GOT3 (cell line): ENCODE measurements at places on chromosomes 1 and 21.

GRCh38 chr1:166947398-166948043 is 27.8 kb downstream of the ILDR2 start:
- no peak for DNase-seq

- DNase-seq: no peak
Measured at GRCh38 chr1:221888218-221888617, 146.3 kb upstream of the DUSP10 start.

GRCh38 chr1:63108206-63108605 is 214.2 kb upstream of the FOXD3 start:
- no peak for DNase-seq

GRCh38 chr1:21321963-21322680 is 31.9 kb upstream of the ECE1 start:
- no peak for DNase-seq
